ENCODE measurements at places on chromosomes 4 and X. TPM values are rescaled to one million over a fixed set of nuclear protein-coding genes. Genes with fewer than 3 reads are reported as not detected.

Gene YY2
- 2.0 TPM for total RNA-seq

Gene TBC1D8B
- 1.7 TPM for total RNA-seq

Gene APLN
- total RNA-seq, result 0.88 TPM

Gene DACH2
- not detected for total RNA-seq

Gene SH2D1A
- total RNA-seq, result not detected

Gene PRSS12
- total RNA-seq, result 0.41 TPM

Gene SRPX
- total RNA-seq, result 6.9 TPM

Gene HSD17B13
- 0.05 TPM for total RNA-seq

Gene IQCM
- total RNA-seq, result not detected

Gene GAB3
- 0.76 TPM for total RNA-seq

Gene ARHGEF38
- not detected for total RNA-seq

Gene FANCB
- total RNA-seq, result 3.2 TPM

Gene PPP2R2C
- total RNA-seq, result 40.4 TPM

Gene TBX22
- total RNA-seq, result not detected

Gene IL9R
- total RNA-seq, result 0.09 TPM

Gene ADH7
- not detected for total RNA-seq

Gene TBC1D9
- total RNA-seq, result 8.7 TPM

Gene ARHGAP24
- 4.9 TPM for total RNA-seq

Gene MAGEA1
- total RNA-seq, result not detected

Gene UGT2B11
- 0.10 TPM for total RNA-seq
